Common myeloid progenitor, CD34-positive (primary cell): ENCODE measurements at places on chromosomes 12 and 14.

DNA sequence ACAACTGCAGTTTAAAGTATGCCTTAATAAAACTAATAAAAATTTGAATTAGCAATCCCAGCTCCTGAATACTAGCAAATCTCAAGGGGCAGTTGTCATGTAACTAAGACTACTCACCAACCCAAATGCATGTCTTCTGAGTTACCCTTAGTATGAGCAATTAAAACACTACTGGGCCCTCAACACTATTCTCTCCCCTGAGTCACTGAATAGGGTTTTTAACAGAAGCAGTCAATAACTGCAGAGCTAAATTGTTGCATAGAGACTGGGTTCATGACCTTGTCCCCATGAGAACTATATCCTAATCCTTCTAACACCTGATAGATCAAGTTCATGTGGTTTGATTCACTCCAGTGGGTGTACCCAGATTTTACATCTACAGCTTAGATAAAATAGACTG, 38.8 kb downstream of the MDM1 start:
- DNase-seq = no peak

GRCh38 chr14:95346820-95347219, 27.1 kb upstream of the CLMN start:
- DNase-seq = no peak

- DNase-seq = peak; percentile 60
Measured at GRCh38 chr14:81219759-81220579, 790 bp downstream of the GTF2A1 start.

GRCh38 chr14:106436310-106436905, 910.0 kb downstream of the TMEM121 start:
- DNase-seq = peak; percentile 64

- no peak for DNase-seq
Measured at GRCh38 chr14:33545696-33546095, 405.2 kb downstream of the EGLN3 start.

GRCh38 chr14:66359500-66359899, 126.7 kb upstream of the CCDC196 start:
- DNase-seq = peak; percentile 89

- DNase-seq = no peak
Measured at GRCh38 chr12:58533652-58534051, 386.7 kb downstream of the LRIG3 start.

GRCh38 chr12:57005980-57006808, at the start of gene ZBTB39:
ZBTB39 (minus strand) TSS chr12:57006546; CDS start chr12:57004917, 1,629 bp downstream.
- DNase-seq = peak; percentile 64

GRCh38 chr12:38469715-38470114, 153.1 kb downstream of the ALG10B start:
- no peak for DNase-seq

DNA sequence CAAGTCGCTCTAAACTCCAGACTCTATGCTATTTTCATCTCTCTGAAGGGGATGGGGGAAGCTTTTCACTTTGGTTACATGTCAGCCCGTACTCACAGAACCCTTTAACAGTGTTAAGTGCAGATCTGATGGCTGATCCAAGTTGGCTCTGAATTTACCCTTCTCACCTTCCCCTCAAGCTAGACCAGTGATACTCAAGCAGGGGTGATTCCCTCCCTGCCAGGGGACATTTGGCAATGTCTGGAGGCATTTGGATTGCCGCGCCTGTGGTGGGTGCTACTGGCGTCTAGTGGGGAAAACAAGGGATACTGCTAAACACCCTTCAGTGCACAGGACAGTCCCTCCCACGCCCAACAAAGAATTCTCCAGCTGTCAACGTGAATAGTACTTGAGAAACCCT, 6.0 kb upstream of the TEX52 start:
- no peak for DNase-seq

GRCh38 chr14:71388336-71388735, 481.1 kb downstream of the PCNX1 start:
- DNase-seq = no peak

DNA sequence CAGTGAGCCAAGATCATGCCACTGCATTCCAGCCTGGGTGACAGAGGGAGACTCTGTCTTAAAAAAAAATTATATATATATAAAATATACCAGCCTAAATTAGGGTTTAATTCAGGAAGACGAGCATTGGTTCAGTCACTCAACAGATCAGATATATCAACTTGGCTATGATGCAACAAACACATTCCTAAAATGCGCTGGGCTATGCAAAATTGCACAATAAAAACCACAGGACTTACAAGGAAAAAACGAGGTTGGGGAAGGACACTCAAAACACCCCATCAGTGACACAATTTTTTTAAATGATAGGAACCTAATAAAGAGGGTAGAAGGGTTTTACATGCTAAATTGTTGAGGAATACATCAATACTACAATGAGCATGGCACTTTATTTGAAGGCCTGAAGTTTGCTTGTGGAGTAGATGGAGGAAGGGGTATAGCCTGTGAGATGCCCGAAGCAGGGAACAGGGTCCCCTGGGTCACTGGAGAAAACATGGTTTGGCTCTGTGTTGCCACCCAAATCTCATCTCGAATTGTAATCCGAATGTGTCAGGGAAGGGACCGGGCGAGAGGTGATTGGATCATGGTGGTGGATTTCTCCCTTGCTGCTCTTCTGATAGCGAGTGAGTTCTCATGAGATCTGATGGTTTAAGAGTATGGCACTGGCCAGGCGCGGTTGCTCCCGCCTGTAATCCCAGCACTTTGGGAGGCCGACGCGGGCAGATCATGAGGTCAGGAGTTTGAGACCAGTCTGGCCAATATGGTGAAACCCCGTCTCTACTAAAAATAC, 71.2 kb downstream of the TNFAIP2 start:
- DNase-seq = no peak

DNA sequence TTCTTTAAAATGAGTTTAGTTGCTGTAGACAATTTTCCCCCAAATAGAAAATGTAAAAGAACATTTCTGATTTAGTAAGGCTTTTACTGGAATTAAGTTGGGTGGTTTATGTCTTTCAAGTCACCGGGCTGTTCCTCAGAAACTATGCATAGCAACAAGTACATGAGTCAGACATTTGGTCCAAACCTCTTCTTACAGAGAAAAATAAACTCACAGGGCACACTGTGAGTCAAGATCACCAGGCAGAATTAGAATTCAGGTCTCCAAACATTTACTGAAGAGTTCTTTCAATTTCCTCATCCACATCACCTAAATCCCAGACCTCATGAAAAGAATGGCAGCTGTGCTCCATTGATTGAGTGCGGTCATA, 476.1 kb upstream of the SOX5 start:
- no peak for DNase-seq

DNA sequence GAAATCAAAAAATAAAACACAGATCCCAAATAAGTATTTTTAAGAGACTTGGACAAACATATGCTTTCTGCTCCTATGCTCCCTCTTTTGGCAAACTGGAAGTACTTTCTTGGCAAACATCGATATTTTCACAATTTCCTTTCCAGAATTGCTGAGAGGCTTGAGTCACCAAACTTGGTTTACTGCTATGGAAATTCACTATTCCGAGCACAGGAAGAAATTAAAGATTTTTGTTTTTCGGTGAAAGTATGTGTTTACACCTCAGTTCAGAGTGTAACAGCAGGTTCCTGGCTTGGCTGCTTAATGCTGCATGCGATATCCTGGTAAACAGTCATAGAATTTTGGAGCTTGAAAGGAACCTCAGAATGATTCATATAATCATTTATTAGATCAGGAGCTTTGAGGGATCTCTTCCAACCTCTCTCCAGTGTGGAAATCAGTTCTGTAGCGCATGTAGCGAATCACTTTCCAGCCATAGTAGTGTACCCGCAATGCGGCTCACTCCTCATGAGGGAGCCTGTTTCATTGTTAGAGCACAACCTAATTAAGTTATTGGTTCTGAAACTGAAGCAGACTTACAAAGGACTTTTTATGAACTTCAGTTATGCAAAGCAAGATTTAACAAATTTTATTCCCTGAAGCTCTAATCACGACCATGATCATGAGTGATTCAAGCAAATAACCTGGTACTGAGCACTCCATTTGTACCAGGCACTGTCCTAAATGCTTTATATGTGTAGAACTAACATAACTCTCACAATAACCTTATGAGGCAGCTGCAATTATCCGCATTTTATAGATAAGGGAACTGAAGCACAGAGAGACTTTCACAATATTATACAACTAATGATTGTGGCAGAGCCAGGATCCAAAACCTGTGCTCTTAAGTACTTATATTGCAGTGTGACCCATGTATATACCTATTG, 56.4 kb upstream of the ATP2A2 start:
- peak; percentile 30 for DNase-seq

DNA sequence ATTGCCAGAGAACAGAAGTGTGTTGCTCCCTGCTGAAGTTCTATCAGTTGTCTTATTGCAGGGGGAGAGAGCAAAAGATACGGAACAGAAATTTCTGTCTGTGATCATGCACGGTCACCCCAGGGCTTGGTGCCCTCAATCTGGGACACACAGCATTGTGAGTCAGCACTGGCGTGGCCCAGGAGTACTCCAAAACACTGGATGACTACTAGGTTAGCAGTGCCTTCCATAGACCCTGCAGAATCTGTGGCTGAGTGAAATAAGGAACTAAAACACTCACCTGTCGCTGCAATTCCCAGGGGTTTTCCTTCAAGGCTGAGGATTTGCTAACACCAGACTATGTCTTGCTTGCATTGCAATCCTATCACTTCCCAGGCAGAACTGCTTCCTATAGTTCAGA, 165.5 kb downstream of the ANO6 start:
- DNase-seq = no peak

- no peak for DNase-seq
Measured at GRCh38 chr14:93683226-93683625, 105.1 kb downstream of the PRIMA1 start.

DNA sequence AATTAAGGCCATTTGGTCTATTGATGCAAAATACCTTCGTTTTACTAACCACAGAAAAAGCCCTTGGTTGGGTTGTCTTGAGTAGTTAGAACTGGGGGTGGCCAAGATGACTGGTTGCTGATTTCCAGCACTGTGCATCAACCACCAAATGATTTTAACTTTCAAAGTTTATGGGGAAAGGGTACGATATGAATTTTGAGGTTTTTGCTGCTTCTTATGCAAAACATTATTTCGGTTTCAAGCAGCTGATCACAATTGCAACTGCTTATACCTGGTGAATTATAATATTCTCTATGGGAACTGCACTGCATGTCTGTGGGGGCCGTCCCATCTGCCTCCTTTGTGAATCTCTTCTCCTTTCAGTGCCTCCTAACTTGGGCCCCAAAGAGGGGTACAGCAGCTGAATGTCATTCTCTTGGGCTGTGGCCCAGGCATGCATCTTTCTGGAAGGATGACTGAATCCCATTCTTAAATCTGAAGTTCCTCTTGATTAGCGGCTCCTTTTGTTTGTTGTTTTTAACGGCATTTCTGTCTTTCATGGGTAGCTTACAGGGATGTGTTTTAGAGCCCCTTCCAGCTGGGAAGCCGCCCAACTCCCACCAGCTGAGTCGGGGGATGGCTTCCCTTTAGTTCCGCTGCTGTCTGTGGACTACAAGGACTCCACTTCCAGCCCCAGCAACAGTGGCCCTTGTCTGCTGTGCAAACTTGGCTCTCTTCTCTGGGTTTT, 479.8 kb downstream of the ZFP36L1 start:
- DNase-seq = no peak
